ENCODE measurements at places on chromosomes 2 and 18. TPM values are rescaled to one million over a fixed set of nuclear protein-coding genes. Genes with fewer than 3 reads are reported as not detected.

Gene UGT1A3
- total RNA-seq = not detected

Gene COLEC11
- total RNA-seq = 0.13 TPM

GRCh38 chr2:423479-423878 is 135.6 kb upstream of the ALKAL2 start:
- no peak for DNase-seq

DNA sequence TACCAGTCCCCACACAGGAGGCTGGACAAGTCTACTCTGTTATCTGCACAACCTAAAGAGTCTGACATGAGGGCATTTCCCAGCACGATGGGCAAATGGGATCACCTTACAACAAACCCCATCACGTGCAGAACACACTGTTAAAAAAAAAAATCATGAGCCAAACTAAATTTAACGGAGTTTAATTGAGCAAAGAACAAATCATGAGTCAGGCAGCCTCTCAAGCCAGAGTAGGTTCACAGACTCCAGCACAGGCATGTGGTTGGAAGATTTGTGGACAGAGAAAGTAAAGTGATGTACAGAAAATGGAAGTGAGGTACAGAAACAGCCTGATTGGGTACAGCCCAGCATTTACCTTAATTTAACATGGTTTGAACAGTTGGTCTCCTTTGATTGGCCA is 59.9 kb downstream of the KYNU start:
- DNase-seq = no peak

- DNase-seq = no peak
These were observed 123.9 kb downstream of the ACKR3 start for GRCh38 chr2:236693531-236693930.

All from dermis microvascular lymphatic vessel endothelial cell (primary cell).